Activated CD4-positive, CD25-positive, alpha-beta regulatory T cell treated with anti-CD3 and anti-CD28 coated beads, Interleukin-2, amount 50 U/mL, for 24 hours (primary cell): ENCODE measurements at places on chromosomes 11 and 22.

- no peak for ATAC-seq
These were observed 115.0 kb downstream of the TMPRSS5 start for GRCh38 chr11:113591117-113591516.

DNA sequence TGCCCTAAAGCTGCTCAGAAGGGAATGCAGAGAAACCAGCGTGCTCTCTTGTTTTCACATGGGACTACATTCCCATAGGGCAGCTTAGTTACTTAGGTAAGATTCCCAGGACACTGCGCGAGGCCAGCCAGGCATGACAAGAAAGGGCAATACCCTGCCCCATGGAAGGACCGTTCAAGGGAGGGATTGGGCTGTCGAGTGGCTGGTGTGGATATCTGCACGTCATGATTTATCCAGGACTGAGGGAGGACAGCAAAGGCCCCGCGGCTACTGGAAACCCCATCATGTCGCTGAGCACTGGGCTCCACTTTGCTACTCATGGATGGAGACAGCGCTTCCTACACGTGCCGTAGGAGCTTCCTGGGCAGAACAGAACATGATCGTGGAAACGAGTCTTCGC, 169.4 kb downstream of the OPCML start:
- no peak for ATAC-seq

DNA sequence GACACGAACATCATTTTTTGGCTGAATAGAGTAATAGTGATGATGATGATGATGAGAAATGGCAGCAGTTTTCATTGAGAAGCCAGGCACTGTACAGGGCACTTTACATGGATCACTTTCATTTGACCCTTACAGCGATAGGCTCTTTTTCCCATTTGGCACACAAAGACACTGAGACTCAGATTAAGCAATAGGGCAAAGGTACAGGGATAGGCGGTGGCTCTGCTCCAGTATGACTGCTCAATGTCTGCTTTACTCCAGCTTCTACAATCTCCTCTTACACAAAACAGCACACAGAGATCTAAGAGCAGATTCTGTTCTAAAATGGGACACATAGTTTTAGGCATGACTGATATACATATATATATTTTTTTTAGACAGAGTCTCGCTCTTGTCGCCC, 40.6 kb downstream of the MPPED2 start:
- ATAC-seq, result no peak

GRCh38 chr22:35746248-35746647, 28.6 kb downstream of the APOL5 start:
- no peak for ATAC-seq

GRCh38 chr11:67366961-67367760, 6.2 kb downstream of the CLCF1 start:
- ATAC-seq, result no peak

GRCh38 chr22:46036558-46037408, 59.8 kb upstream of the WNT7B start:
- ATAC-seq, result no peak

DNA sequence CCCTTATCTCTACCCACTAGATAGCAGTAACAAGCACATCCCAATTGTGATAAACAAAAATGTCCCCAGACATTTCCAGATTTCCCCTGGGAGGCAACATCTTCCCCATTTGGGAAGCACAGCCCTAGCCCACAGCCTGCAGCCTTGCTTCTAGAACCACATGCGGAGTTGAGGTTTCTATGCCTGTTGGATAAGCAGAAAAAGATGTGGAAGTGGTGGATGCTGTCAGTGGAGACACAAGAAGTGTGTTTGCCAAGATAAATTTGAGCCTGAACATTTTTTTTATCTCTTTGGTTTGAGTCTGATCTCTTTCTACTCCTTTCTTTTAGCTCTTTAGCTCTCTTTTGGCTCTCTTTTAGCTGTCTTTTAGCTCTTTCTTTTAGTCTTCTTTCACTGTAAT, 884.5 kb downstream of the NTM start:
- no peak for ATAC-seq

GRCh38 chr22:48835857-48836672, 991.6 kb downstream of the BRD1 start:
- ATAC-seq, result no peak

DNA sequence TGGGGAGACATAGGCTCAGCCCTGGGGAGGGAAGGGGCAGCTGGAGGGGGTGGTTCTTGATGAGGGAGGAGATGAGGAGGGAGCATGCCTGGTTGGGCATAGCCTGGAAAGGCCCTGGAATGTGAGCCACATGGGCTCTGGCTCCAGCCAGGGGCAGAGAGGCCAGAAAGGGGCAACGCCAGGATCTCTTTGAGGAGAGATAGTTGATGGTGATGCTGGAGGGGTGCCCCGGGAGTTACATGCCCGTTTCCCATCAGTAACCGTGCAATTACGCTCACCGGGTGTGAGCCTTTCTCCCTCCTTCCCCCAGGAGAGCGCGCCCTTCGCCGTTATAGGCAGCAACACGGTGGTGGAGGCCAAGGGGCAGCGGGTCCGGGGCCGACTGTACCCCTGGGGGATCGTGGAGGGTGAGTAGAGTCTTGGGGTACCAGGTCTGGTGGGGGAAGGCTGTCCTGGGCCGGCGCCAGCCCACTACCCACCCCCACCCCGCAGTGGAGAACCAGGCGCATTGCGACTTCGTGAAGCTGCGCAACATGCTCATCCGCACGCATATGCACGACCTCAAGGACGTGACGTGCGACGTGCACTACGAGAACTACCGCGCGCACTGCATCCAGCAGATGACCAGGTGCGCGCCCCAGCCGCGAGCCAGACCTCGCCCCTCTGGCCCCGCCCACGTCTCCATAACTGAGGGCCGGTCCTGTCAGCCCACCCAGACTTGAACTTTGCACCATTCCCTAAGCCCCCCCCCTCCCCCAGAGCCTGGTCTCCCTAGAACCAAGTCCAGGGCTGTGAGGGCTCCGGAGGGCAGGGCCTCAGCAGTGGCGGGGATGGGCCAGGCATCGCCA, 1.8 kb upstream of the GP1BB start:
- no peak for ATAC-seq

DNA sequence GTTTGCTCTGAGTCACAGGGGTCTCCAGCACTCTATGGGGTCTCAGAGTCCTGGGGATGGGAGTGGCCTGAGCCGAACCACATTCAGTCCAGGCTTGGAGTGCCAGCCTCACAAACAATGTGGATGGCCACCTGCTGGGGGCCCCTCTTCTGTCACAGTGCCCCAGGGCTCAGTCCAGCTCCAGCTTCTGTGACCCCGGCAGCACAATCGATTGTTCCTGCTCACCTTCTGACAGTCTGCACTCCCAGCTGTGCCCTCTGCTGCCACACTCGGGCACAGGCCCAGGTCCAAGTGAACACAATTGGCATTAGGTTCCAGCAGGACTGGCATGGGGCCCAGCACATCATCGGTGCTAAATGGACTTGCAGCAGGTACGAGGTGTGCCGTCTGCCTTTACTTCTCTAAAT, 84.8 kb downstream of the TP53I11 start:
- ATAC-seq, result no peak

- ATAC-seq, result no peak
These were observed 52.0 kb upstream of the SHISAL1 start for GRCh38 chr22:44364751-44365130.

- no peak for ATAC-seq
These were observed 27.5 kb upstream of the MTNR1B start for GRCh38 chr11:92941676-92942571.

- no peak for ATAC-seq
These were observed 23.7 kb upstream of the SORL1-AS1 start for GRCh38 chr11:121476379-121477032.

DNA sequence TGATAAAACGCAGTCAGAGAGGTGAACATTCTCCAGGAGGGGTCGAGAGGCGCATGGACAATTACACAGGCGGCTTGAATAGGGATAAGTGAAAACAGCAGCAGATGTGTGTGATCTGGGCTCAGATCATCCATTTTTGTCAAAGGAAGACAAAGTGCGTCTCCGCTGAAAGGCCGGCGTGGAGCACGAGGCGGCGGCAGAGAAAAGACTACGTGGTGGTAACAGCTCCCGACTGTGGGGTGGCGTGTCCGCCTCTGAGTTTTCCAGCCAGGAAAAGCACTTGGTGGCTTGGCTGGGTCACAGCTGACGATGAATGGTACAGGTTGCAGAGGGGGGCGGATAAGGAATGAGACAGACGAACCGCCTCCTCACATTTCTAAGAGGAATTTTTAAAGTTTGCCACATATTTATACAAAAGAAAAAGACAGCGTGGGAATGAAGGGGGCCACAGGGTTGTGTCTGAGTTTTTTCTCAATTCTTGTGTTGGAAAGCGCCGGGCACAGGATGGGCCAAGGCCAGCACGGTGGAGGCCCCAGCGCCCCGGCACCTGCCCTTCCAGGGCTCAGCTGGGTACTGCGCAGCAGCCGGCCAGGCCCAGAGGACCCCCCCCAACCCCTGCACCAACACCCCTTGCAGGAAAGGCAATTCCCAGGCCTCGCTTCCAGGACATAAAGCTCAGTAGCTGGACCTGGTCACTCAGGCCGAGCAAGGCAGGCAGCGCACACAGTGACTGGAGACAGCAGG, 80.4 kb downstream of the TRMU start:
- no peak for ATAC-seq

DNA sequence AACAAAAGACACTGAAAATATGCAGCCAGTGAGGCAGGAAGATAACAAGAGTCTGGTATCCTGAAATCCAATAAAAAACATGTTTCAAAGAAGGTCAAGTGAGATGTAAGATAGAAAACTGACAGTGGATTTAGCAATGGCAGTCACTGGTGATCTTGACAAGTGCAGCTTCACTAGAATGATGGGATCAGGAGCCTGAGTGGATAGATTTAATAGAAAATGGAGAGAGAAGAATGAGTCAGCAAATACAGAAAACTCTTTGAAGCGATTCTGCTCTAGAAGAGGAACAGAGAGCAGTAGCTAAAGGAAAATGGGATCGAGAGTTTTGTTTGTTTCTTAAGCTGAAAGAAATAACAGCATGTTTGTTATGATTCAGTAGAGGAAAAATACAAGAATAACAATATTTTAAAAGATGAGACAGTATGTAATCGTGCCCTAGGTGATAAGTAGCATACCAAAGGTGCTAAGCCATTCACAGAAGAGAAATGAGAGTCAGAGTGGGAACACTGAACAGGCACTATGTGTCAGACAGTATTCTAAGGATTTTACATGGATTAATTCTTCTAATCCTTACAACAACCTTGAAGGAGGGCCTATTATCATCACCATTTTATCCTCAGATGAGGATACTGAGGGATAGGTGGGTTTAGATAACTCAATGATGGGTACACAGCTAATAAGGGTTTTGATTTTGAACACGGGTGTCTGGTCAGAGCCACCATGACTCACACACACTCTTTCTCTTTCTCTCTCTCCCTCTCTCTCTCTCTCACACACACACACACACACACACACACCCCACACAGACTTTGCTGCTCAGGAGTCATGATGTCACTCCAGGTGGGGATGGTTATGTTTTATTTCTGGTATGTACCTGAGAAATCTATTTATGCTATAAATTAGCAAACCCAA, 36.3 kb downstream of the MRE11 start:
- no peak for ATAC-seq

DNA sequence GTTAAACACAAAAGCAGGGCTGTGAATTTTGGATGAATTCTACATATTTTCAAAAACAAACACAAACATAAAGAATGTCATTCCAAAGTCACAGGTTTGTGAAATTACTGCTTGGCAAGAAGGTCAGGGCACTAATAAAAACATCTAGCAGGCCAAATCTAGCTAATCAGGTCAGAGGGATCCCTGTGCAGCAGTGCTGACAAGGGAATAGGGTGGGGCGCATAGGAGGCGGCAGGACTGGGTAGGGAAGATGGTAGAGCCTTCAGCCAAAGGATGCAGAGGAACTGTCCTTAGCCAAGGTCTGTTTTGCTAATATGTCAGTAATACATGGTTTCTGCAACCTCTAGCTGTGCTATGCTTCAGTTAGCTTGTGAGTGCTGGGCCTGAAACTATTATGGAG, 396.6 kb downstream of the TENM4 start:
- ATAC-seq, result no peak

DNA sequence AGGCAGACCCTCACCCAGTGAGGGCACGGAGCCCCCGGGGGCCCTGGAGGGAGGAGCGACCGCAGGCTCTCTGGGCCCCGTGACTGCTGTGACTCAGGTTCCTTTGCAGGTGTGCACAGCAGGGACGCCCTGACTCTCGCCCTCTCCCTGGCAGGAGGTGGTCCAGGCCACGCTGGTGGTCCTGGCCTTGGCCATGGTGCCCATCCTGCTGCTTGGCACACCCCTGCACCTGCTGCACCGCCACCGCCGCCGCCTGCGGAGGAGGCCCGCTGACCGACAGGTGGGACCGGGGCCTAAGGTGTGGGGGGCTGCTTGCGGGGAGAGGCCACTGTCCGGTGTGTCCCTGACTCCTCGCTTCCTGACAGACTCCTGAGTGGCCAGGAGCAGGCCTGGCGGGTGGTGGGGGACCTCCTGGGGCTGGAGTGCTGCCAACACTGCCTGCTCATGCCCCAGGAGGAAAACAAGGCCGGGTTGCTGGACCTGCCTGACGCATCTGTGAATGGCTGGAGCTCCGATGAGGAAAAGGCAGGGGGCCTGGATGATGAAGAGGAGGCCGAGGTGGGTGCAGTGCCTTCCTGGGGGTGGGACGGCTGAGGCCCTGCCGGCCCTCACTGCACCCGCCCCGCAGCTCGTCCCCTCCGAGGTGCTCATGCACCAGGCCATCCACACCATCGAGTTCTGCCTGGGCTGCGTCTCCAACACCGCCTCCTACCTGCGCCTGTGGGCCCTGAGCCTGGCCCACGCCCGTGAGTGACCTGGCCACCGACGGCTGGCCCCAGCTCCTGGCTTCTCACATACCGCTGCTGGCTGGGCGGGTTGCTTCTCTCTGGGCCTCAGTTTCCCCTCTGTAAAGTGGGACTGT, 10.9 kb downstream of the TCIRG1 start:
- no peak for ATAC-seq

DNA sequence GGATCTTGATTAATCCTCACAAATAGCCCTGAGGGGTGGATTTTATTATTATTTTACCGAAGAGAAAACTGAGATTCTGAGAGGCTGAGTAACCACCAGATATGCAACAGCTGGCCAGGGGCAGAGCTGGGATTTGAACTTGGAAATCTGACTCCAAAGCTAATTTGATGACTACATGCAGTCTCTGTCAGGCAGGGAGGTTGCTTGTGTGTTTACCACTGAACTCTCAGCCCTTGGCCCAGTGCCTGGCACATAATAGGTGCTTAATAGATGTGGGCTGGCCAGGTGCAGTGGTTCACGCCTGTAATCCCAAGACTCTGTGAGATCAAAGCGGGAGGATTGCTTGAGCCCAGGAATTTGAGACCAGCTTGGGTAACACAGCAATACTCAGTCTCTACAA, 121.7 kb upstream of the CRYBB3 start:
- ATAC-seq, result no peak

DNA sequence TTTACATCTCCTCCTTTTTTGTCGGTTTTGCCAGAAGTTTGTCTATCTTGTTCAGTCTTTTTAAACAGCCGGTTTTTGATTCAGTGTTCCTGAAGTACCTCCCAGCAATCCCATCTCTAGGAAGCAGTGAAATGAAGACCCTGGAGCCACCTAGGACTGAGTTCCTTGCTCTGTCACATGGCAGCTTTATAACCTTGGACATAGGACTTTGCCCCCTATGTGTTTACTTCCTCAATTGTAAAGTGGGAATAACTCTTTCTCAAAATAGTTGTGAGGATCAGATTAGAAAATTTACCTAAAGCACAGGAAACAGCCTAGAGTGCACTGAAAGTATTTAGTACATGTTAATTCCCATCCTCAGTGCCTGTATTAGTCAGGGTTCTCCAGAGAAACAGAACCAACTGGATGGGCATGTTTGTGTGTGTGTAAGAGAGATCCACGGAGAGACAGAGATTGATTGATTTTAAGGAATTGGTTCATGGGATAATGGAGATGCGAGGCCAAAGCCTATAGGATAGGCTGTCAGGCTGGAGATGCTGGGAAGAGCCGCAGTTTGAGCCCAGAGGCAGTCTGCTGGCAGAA, 20.0 kb downstream of the FAM83F start:
- no peak for ATAC-seq

GRCh38 chr22:24416611-24417010, 10.8 kb upstream of the ADORA2A start:
- no peak for ATAC-seq
